ENCODE measurements at places on chromosomes 11 and 22. TPM values are rescaled to one million over a fixed set of nuclear protein-coding genes. Genes with fewer than 3 reads are reported as not detected.

NAALAD2 gene
- total RNA-seq = not detected

TRIM49C gene
- total RNA-seq = not detected

OTOG gene
- not detected for total RNA-seq

SLC17A6 gene
- not detected for total RNA-seq

ZP1 gene
- not detected for total RNA-seq

FGF4 gene
- not detected for total RNA-seq

CRYBB3 gene
- total RNA-seq = not detected

GRAP2 gene
- total RNA-seq = 77.8 TPM

WBP2NL gene
- 1.8 TPM for total RNA-seq

Data from GM12878 (cell line).